Adipocyte (in vitro differentiated cells): ENCODE measurements at places on chromosomes 5 and 9.
A peak's percentile ranks its signal among the peaks of the same experiment; 100 is the strongest.

GRCh38 chr5:133205649-133206048, 153.8 kb downstream of the HSPA4 start:
- peak; percentile 15 for DNase-seq

GRCh38 chr5:64165500-64166200, at the start of gene RNF180:
TSS of gene RNF180 (plus strand) at chr5:64165843. CDS start at chr5:64200808, 34,965 bp downstream.
- peak; percentile 66 for DNase-seq

DNA sequence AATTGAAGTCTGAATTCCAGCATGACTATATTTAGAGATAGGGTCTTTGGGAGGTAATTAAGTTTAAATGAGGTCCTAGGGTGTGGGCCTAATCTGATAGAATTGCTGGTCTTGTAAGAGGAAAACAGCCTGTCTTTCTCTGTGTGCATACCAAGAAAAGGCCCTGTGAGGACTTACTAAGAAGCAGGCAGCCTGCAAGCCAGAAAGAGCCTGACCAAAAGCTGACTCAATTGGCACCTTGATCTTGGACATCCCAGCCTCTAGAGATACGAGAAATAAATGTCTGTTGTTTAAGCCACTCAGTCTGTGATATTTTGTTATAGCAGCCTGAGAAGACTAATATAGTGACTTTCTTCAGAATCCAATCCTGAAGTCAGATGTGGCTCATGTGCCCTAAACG, 14.6 kb downstream of the ARL14EPL start:
- peak; percentile 10 for DNase-seq

DNA sequence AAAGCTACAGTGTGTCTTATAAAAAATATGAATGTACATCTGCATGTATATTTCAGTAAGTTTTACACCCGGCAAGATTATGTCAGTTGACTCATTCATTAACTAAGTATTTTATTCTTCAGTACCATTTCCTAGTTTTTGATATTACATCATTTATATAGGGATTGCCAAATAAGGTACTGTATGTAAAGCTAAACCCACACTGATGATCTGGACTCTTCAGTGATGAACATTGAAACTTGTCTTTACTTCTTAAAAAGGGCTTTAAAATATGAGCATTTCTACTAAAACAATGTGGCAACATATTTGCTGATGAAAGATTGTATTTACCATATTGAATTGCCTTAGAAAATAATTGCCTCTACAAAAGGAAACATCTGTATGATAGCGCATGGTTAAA, 151.8 kb upstream of the TLX3 start:
- no peak for DNase-seq

- DNase-seq: peak; percentile 43
Measured at GRCh38 chr9:71690063-71690688, 78.1 kb downstream of the CEMIP2 start.

- DNase-seq: peak; percentile 64
Measured at GRCh38 chr5:136776022-136776927, 410.9 kb upstream of the TRPC7 start.

DNA sequence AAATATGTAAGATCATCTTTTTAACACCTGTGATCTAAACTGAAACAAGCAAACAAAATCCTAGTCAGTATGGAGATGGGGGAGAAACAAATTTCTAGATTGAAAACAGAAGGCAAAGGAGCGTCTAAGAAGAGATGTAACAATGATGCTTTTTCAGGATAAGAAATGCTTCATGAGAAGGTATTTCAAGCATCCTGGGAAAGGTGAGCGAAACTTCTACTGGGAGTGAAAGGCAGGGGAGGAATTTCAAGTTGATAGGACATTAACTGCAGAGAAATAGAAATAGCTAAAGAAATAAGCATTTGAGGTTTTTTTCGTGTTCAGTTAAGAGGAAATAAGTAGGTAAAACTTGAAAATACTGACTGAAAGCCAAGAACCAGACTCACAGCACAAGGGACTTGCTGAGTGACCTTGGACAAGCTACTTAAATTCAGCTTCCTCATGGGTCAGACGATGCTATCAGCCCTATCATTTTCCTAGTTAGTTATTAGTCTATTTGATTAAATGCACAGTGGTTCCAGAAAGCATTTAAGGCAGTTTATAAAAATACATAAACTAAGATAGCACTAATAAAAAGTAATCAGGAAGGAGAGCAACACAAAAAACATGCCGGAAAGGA, 406.3 kb downstream of the PDE4D start:
- DNase-seq: no peak

DNA sequence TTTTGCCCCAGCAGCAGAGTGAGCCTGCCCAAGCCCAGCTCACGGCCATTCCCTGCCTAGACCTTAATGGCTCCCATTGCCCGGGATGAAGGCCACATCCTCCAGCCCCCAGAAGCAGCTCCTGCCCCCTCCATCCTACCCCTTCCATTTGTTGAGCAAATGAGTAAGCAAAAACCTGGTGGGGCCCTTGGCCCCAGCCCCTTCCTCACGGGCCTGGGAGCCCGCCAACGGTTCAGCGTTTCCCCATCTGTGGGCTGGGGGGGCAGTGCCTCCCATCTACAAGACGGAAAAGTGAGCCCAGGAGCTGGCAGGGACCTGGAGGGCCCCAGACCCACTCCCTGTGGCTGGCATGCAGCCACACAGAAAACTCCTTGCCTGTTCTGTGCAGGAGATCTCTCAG, 4.4 kb downstream of the CCDC187 start:
- no peak for DNase-seq
